NCI-H187 (cell line): ENCODE measurements at places on chromosomes 3 and 15.

DNA sequence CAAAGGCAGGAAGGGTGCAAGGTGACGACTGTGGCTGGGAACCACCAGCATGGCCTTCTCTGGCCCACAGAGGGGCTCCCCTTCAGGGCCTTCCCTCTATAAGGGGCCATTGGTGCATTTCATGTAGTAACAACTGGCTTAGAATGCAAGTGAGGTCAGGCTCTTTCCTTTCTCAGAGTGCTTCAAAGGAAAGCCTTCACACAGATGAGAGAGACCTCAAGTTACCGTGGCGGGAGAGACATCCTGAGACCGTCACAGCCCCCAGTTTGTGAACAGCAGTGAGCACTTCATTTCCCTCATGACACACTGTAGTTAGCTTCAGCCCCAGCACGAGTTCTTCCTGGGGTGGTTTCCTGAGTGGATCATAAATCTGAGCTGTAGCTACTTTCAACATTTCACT lies 96.6 kb upstream of the LIMD1 start:
- no peak for DNase-seq

DNA sequence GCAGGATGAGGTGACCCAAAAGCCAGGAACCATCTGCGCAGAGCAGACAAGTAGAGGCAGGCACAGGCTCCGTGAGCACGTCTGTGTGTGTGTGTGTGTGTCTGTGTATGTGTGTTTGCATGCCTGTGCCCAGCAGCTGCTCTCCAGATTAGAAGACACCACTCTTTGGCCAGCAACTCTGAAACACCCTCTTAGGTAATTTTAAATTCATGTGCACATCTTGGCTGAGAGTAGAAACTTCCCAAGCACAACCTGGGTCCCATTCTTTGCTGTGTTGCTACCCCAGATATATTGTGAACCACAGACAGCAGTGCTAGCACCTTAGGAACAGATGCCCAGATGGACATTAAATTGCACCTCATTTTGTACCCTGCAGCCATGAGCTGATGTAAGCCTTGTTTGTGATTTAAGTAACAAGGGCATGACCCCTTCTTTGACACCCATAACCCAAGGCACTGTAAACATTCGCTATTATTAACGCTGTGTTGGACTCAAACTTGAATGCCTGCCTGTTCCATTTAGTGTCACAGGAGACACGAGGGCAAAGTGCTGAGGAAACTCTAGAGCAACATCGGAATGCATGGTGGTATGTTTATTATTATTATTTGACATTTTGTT lies at the start of gene FILIP1L:
Gene FILIP1L, minus strand, starts transcription at position 89 of the 618 bp plus-strand sequence.
- no peak for DNase-seq

DNA sequence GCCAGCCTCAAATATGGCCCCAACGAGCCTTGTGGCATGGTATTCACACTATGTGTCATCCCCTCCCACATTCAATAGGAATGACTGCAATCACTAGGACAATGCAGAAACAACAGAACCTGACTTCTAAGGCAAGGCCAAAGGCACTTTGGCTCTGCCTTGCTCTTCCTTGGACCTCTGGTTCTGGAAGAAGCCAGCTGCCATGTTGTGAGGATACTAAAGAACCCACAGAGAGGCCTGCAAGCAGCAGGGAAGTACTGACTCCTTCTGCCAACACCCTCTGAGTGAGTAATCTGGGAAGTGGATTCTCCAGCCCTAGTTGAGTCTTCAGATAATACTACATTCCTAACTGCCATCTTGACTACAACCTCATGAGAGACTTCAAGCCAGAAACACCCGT lies 64.7 kb downstream of the ADAMTS9 start:
- no peak for DNase-seq

- no peak for DNase-seq
These were observed 26.9 kb downstream of the PLA2G4B start for GRCh38 chr15:41865490-41866055.

DNA sequence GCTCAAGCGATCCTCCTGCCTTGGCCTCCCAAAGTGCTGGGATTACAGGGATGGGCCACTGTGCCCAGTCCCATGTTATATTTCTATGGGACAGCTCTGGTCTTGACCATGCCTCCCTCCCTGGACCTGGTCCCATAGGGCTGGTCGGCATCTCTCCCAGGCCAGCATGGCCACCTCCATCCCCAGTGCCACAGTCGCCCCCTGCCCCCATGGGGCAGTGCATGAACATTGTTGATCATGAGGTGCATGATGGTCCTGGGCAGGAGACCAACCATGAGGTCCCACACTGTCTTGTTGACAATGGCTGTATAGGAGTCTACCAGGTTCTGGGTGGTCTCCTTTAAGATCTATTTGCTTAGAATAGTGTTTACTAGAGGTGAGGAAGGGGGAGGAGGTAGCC lies 6.5 kb downstream of the RPS17 start:
- DNase-seq = no peak

DNA sequence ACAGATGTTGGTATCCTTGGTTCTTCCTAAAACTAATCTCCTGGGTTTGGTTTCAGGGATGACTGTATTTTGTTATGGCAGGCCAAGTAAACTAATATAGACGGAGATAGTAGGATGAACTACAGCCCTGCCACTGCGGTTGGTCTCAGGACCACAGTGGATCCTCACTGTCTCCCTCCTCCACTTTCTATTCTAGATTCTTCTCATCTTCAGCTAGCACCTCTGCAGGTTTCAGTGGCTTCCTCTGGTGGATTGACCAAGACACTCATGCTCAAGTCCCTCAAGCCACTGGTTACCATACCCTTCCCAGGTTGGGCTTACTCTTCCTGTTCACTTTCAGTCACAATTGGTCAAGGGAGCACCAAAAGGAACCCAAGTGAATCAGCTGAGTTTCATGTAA lies 71.1 kb upstream of the CLDN18 start:
- DNase-seq = no peak

GRCh38 chr3:18223571-18223970 lies 201.6 kb downstream of the SATB1 start:
- DNase-seq = no peak

DNA sequence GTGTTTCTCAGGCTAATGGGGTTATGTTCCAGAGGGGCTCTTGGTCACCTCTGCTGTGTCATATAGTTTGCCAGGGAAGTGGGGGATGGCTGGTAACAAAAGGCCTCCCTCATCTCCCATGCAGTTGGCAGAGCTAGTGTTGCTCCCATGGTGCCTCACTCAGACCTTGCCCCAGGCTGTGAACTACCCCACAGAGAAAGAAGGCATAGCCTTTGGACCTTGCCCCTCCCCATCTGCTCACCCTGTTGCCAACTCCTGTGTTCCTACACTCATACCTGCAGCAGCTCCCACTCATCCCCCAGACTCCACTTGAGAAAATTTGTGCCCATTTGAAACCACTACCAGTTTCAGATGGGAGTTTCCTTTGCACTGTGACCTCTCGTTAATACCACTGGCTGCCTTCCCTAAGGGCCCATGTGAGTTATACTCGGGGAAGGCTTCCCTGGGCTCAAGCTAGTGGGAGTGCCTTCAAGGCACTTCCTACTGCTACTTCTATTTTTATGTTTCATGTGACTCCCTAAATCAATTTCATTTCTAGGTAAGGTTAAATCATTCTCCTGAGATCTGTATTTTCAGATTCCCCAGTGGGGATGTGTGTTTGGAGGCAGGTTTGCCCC lies 25.3 kb upstream of the COPB2 start:
- DNase-seq = no peak

GRCh38 chr15:75647370-75648155 lies at the start of gene SNX33:
Gene SNX33, plus strand, starts transcription at chr15:75647912. Its CDS starts 1,191 bp downstream, at chr15:75649103.
- no peak for DNase-seq

GRCh38 chr15:63997715-63998442 lies 48.4 kb downstream of the DAPK2 start:
- no peak for DNase-seq

DNA sequence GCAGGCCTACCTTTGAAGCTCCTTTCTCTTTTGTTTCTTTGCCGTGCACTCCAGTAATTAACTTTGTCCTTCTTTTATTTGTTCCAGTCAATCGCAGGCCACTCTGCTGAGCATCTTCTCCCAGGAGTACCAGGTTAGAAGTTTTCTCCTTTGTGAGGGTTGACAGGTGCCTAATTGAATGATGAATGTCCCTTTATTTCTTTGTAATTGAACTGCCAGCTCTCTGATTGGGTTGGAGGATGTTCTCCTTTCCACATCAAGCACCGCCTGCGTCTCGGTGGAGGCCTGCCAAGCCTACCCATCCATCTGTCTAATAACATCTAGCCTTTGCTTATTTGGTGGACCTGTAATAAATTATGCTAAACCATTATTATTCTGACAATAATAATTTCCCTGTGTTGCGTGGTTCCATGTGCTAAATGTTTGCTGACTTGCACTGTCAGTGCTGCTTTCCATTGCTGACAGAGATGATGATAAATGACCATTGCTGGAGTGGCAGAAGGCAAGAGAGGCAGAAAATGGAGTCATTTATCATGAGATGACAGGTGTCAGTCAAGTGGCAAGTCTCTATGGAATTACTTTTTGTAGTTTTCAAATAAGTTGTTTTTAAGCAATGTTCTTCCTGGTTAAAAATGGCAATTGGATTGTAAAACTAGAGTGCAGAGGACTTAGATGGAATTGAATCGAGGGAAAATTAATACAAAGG lies 64.9 kb downstream of the CDIN1 start:
- DNase-seq = no peak

GRCh38 chr15:39936681-39937080 lies 2.8 kb downstream of the EIF2AK4 start:
- DNase-seq = no peak
